Transverse colon (tissue), 4 donors: ENCODE measurements at places on chromosomes 5 and 9. TPM values are rescaled to one million over a fixed set of nuclear protein-coding genes. Genes with fewer than 3 reads are reported as not detected.

GRCh38 chr5:759781-760362 lies 24.7 kb downstream of the ZDHHC11B start:
- H3K4me1 ChIP-seq = peaks cover 38% of the 10 kb centered on the region
- no peaks in the 10 kb centered on the region for H3K36me3 ChIP-seq
- no peak overlapping the region for H3K4me3 ChIP-seq
- no peaks in the 10 kb centered on the region for H3K27me3 ChIP-seq
- peak overlapping the region; percentile 42 for H3K27ac ChIP-seq
- DNase-seq = no peak

- no peak for DNase-seq
- H3K27me3 ChIP-seq = no peaks in the 10 kb centered on the region
- H3K4me3 ChIP-seq = no peak overlapping the region
- H3K4me1 ChIP-seq = no peaks in the 10 kb centered on the region
Measured at GRCh38 chr9:103789686-103790085, 304.4 kb upstream of the SMC2 start.

- DNase-seq = no peak
- H3K27me3 ChIP-seq = no peaks in the 10 kb centered on the region
- H3K27ac ChIP-seq = peak overlapping the region; percentile 12
- H3K4me1 ChIP-seq = peaks cover 25% of the 10 kb centered on the region
- H3K36me3 ChIP-seq = no peaks in the 10 kb centered on the region
Measured at GRCh38 chr5:34694685-34695084, 38.6 kb downstream of the RAI14 start.

Gene DAB2IP
- total RNA-seq = 84.2 TPM

Gene ACTBL2
- not detected for total RNA-seq

GRCh38 chr5:169686137-169686536 lies 49.1 kb downstream of the DOCK2 start:
- no peaks in the 10 kb centered on the region for H3K27me3 ChIP-seq
- H3K4me3 ChIP-seq = no peak overlapping the region
- H3K4me1 ChIP-seq = no peaks in the 10 kb centered on the region
- DNase-seq = no peak
- no peak overlapping the region for H3K27ac ChIP-seq

DNA sequence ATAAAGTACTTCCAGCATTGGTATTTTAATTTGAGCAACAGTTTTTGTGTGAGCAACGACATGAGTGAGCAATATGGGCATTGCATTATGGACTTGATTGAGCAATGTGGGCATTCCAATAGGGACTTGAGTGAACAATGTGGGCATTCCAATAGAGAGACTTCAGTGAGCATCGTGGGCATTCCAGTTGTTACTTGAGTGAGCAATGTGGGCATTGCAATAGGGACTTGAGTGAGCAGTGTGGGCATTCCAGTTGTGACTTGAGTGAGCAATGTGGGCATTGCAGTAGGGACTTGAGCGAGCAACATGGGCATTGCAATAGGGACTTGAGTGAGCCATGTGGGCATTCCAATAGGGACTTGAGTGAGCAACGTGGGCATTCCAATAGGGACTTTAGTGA lies 52.2 kb downstream of the ZCCHC7 start:
- H3K4me3 ChIP-seq = no peak overlapping the region
- no peaks in the 10 kb centered on the region for H3K27me3 ChIP-seq
- DNase-seq = no peak
- H3K27ac ChIP-seq = no peak overlapping the region
- no peaks in the 10 kb centered on the region for H3K36me3 ChIP-seq
